ENCODE measurements at places on chromosomes 7 and 10. TPM values are rescaled to one million over a fixed set of nuclear protein-coding genes. Genes with fewer than 3 reads are reported as not detected.

GRCh38 chr7:43692582-43693373 lies 36.5 kb downstream of the COA1 start:
- no peak for DNase-seq

DNA sequence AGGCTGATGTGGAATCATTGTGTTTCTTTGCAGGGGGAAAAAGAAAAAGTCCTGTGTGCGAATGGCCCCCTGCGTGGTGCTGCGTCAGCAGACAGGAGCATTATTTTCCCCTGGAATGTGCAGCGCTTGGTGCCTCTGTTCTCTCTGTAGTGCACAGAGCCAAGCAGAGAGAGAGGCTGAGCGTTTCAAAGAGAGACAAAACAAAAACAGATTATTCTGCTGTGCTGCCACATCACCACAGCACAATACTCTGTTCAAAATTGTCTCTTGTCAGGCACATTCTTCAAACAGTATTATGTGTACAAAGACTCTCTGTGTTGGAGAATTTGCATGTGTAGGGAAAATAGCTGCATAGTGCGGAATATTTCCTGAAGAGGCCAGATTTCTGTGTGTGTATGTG lies 609.0 kb downstream of the SDK1 start:
- no peak for DNase-seq

DNA sequence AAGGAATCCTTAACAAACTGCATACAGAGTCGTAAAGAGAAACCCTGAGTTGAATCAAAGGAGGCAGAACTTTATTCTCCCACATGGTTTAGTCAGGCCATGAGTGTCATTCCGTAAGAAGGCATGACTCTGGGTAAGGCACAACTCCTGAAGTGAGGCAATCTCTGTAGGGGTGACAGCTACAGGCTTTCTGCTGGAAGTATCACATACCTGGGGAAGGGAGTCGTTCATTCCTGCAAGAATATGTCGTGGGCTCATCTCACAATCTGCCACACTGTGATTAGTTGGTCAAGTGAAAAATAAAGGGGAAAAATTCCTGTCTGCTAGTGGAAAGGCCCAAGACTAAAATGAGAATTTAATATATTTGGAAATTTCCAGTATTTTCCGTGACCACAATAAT lies 392.6 kb downstream of the POM121L12 start:
- DNase-seq: no peak

- no peak for DNase-seq
These were observed 1.8 kb upstream of the TMEM184A start for GRCh38 chr7:1557771-1558170.

The THSD7A gene
- 86.9 TPM for polyA plus RNA-seq

GRCh38 chr10:29667191-29667590 lies 32.4 kb upstream of the SVIL start:
- no peak for DNase-seq

The TAS2R41 gene
- polyA plus RNA-seq: not detected
